ENCODE measurements at places on chromosomes 3 and 15.

DNA sequence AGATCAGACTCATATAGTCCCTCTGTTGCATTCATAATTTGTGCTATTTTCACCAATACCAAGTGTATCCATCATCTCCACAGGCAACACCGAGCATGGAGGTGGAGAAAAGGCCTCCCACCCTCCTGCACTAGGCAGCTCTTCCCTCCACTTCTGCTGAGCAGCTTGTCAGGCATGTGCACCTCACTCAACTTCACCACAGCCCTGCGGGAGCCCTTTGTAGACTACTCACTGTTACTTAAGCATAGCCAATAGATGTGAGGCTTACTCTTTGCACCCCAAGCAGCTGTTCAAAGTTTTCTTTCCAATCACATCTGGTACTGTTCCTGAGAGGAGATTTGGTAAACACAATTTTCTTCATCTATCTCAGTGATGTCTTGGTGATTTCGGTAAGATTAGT is 16.9 kb upstream of the GUCA1C start:
- DNase-seq = no peak

DNA sequence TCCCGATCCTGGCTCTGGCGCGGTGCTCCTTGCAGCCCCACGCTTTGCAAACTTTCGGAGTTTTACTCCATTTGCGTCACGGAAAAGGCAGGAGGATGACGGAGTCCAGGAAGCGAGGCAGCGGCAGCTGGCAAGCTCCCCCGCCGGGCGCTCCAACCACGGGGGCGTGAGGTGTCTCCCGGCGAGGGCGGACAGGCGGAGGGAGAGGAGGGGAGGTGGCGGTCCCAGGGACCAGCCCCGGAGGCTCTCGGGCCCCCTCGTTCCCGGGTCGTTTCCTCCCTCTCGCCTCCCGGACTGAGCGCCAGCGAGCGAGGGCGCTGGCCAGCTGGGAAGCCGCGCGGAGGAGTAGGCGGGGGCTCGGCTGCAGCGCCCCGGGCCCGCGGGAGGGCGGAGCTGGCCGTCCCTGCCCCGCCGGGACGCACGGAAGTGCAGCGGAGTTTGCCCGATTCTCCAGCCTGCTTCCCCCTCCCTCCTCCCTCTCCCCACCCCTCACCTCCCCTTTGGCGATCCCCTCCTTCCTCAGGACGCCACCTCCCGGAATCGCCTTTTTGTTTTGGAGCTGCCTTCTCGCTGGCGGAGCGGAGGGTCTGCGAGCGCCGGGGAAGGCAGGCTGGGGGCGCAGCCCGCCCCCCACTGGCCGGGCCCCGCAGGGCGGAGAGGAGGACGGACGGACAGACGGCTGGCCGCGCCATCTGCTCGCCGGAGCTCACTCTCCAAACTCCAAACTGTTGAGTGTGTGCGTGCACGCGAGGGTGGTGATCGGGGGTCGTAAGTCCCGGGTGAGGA is at the start of gene SNX33:
SNX33 (plus strand) TSS at position 543 of the 786 bp plus-strand sequence. CDS start 1,191 bp downstream, outside the sequence.
- DNase-seq = peak; percentile 54

DNA sequence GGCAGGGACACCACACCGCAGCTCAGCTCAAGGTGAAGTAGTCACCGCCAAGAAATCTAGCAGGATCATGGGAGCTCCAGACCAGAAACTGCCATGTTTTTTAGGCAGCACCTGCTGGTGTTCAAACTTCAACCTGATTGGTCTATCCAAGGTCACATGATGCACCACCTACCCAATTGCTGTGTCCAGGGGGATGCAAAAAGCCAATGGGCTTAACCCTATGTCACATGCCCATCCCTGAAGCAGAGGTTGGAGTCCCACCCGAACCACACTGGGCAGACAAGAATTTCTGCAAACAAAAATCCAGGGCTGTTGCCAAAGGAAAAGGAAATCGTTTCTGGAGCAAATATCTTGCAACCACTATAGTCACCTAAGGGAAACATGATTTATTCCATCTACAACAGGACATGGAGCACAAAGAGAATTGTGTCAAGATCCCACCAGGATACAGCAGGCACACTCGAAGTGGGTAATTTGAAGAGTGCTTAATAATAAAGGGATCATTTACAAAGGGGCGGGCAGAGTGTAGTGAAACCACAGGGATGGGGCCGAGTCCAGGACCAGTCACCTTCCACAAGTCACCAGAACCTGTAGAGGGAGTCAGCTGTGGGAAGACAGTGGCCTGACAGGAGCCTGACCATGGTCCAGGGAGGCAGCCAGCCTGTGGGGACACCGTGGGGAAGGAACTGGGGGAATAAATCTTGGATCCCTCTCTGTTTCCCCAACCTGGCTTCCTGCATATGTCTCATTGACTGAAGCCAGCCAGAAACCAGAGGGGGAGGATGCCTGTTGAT is 34.2 kb upstream of the TSEN2 start:
- DNase-seq = no peak

DNA sequence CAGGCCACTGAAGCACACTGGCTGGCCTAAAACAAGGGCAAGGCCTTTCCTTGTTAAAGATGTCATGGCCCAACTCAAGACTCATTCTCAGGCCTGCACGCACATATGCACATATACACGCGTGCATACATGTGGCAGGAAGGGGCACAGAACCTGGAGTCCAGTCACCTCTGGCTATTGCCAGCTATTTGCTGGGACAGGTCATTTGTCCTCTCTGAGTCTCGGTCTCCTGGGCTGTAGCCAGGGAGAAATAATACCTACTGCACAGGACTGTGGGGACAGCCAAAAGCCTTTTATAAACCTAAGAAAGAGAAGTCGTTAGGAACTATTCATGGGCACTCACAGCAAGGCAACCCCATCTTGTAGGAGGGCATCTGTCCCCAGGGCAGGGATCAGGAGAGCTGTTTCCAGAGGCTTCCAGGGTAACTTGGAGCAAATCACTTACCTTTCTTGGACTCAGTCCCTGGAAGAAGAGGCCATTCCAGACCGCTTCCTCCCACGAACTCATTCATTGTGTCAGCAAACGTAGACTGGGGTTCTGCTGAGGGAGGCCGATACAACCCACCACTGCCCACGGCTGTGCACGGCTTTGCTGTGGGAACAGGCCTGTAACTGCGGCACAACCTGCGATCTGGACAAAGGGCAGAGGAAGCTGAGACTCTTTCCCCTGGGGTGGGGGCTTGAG is 41.1 kb upstream of the RHO start:
- DNase-seq = no peak

DNA sequence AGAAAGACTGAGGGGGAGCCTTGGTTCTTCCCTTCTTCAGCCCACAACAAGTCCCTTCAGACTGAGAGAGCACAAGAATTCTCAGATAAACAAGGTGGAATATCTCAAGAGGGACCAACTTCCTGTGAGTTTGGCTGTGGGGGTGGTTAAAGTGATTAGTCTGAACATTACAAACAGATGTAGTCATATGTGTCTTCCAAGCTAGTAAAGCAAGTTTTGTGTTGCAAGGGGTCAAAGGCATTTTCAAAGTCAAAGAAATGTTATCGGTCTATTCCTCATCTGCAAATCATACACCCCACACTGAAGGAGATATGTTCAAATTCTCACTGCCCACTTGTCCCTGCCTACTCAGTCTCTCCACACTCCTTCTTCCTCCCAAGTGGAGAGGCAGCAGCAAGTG is 242.5 kb downstream of the FAM43A start:
- DNase-seq = no peak

DNA sequence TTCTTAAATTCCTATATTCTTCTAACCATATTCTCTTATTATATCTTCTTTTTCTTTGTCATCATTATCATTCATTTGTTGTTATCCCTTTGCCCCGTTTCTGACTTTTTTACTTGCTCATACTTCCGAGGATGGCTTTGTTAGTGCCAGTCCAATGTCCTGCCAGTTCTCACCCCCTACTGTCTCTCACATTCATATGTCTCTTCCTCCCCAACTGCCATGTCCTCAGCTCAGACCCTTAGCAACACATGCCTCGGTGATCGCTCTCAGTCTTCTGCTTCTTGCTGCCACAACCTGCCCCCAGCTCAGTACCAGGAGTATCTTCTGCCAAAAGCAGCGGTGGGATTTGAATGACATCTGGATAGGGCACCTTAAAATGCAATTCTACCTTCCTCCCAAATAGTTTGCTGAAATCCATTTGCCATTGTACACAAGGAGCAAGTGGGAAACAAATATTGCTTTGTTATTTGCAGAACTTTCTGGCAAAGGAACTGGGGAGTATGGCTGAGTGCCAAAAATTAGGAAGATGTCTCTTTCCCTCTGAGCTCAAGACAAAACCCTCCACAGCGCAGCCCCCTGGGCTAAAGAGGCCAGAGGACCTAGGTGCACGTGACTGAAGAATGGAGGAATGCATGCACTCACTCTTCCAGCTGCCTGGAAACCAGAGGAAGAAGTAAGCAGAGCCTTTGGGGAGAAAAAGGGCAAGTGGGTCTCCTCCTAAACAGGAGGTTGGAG is 57.7 kb upstream of the CTNNB1 start:
- no peak for DNase-seq

DNA sequence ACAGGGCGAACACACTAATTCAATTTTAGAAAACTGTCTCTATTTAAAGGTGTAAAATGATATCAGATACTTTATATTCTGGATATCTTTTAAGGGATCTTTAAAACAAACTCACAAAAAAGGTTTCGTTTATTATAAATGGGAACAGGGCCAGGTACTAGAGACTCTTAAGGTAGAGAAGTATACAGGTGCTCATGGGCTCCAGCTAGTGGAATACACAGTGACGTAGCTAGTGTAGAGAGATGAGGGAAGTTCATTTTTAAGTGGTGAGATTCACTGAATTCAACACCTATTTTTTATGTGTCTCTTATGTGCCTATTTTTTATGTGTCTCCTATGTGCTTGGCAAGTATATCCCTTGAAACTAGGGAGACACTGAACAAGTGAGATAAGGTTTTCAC is 132.7 kb upstream of the FAM3D start:
- DNase-seq = no peak

DNA sequence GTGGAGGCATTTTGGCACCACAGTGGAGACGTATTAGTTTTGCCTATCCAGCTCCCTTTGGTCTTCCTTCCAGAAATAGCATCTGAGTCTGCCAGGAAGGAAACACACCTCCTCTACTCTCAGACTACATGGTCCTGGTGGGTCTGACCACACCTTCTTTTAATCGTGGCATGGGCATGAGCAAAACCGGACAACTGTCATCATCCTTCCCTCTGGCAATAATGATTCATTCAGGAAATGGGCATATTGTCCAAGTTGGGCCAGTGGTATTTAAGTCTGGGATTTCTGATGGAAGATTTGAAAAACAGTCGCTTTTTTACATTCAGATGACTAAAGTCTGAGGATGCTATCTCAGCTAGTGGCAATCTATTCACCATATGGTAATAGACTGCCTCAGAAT is 601.0 kb upstream of the ADAMTS9 start:
- no peak for DNase-seq

DNA sequence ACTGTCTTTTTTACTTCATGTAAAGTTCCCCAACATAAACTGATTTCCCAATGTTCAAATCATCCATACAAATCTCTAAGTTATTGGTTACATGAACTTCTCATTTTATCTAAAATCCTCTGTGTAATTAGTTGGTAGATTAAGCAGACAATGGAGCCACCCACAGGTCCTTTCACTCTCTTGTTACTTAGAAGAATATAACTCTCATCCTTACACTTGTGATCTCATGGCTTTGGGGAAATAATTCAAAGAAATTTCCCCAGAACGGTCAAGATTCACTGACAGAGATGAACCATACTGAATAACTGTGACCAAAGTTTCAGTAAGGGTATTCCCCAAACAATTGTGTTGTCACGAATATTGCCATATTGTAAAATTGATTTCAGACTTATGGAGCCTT is 1102.6 kb upstream of the EPHA6 start:
- DNase-seq = no peak

GRCh38 chr3:172221547-172221946 is 182.2 kb downstream of the FNDC3B start:
- no peak for DNase-seq

- no peak for DNase-seq
These were observed 41.8 kb downstream of the MCF2L2 start for GRCh38 chr3:183386651-183387050.

GRCh38 chr3:133742351-133743091 is 3.7 kb upstream of the TF start:
- DNase-seq = no peak

GRCh38 chr3:194091141-194091540 is 44.8 kb upstream of the HES1 start:
- no peak for DNase-seq

DNA sequence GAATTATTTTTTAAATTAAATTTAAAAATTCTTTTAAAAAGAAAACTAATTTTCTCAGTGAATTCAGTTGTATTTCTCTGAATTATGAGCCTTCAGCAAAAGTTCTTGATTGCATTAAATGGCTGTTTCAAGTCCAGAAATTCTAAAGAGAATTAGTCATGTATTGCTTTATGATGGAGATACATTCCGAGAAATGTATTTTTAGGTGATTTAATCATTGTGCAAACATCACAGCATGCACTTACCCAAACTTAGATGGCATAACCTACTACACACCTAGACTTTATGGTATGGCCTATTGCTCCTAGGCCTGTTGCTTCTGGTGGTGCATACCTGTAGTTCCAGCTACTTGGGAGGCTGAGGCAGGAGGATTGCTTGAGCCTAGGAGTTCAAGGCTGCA is 44.3 kb upstream of the GCNT3 start:
- no peak for DNase-seq

GRCh38 chr15:55402707-55403106 is 5.5 kb downstream of the CCPG1 start:
- DNase-seq = no peak

DNA sequence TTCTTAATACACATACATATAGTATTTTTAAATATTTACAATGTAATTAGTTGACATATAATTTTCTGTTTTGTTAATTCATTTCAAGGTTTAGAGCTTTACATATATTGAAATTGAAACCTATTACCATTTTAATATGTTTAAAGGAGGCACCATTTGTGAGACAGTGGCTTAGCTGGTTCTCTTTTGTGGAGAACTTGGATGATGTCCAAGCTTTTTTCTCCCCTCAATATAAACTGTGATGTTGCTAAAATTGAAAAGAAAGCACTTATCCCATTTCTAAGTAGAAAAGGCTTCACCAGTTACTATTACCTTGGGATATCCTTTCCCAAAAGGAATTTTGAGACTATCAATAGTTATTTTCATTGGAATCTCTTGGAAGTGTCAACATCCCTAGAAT is 707.2 kb downstream of the NTRK3 start:
- DNase-seq = no peak

DNA sequence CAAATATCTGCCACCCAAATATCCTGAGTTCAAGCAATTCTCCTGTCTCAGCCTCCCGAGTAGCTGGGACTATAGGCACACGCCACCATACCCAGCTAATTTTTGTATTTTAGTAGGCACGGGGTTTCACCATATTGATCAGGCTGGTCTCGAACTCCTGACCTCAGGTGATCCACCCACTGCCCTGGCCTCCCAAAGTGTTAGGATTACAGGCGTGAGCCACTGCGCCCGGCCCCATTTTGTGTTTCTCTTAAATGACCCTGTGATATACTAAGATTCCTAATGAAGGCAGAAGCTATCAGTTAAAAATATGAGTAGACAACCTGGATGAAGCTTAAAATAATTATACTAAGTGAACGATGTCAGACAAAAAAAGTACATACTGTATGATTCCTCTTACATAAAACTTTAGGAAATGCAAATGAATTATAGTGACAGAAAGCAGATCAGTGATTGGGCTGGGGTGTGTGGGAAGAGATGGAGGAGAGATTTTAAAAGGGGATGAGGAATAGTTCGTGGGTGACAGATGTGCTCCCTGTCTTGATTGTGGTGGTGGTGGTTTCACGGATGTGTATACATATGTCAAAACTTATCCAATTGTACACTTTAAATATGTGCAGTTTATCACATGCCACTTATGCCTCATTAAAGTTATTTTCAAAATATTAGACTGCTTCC is 3.8 kb upstream of the KLHL40 start:
- DNase-seq = no peak
